ENCODE measurements at places on chromosomes 7 and 10.

DNA sequence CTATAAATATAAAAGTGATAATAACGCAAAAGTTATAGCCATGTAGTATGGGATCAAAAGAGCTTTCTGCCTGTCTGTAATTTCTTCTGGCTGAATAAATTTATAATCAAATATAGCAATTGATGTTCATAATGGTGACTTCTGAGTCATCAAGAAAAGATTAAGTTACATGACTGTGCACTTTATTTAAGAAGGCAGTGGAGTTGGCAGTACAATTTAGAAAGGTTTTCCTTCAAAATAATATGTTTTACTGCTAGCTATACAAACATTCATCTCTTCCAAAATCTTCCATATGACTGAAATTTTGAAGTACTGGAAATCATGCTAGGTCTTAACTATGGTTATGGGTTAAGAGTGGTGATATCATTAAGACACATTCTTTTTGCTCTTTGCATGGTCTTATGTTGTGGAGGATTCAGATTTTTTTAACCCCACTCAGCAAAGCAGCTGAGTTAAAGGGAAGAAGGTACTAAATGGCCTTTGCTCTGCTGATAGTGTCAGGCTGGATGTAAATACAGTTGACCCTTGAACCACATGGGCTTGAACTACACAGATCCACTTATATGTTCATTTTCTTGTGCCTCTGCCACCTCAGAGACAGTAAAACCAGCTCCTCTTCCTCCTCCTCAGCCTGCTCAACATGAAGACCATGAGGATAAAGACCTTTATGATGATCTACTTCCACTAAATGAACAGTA is 323.6 kb downstream of the BBS9 start:
- peak; percentile 46 for DNase-seq

DNA sequence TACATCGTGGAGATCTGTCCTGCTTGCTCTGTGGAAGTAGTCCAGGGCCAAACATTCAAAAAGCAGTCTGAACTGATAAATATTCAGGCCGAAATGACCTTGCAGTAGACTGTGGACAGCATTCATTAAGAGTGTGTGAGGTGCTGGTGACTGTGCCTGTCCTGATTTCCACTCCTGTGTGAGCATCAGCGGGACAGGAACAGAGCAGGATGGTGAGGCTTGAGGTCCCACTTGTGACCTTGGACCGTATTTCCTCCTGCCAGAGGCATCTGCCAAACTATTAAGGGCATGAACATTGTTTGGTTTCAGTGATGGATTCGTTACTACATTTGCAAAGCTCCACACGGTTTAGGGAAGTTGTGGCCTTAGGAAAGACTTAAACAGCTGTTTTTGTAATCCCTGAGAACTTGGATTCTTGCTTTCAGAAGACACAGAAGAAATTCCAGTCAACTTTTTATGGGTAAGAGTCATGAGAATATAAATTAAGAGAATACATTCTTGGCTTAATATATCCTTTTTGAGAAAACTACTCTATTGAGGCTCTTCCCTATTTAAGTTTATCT is 32.8 kb downstream of the CCNY start:
- DNase-seq, result peak; percentile 38

- DNase-seq, result no peak
Measured at GRCh38 chr7:18889436-18889835, 228.0 kb downstream of the TWIST1 start.

DNA sequence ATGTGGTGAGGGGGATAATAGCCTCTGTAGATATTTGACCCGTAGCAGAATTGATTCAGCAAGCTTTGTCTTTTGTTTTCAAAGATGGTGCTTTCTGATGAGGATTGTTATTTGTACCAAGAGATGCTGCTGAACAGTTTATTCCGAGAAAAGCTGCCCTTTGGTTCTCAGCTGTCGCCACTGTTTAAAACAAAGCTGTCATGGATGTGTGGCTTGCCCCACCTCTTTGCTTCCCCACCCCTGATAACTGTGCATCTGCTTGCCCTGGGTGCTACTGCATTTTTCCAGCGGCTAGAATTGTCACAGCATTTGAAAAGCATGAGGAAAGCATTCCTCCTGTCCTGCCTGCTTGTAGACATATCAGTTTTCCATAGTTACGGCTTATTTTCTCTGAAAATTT is 226.9 kb upstream of the CSTF2T start:
- no peak for DNase-seq
